Stimulated activated CD8-positive, alpha-beta memory T cell treated with anti-CD3 and anti-CD28 coated beads, Interleukin-15, amount 100 ng/mL, for 24 hours (primary cell): ENCODE measurements at places on chromosomes 16 and 17.

- no peak for DNase-seq
Measured at GRCh38 chr16:4334724-4335495, 16.2 kb downstream of the PAM16 start.

- no peak for DNase-seq
Measured at GRCh38 chr16:50381679-50382440, 13.1 kb upstream of the BRD7 start.

- no peak for DNase-seq
Measured at GRCh38 chr17:2396192-2396567, 4.7 kb downstream of the MNT start.

DNA sequence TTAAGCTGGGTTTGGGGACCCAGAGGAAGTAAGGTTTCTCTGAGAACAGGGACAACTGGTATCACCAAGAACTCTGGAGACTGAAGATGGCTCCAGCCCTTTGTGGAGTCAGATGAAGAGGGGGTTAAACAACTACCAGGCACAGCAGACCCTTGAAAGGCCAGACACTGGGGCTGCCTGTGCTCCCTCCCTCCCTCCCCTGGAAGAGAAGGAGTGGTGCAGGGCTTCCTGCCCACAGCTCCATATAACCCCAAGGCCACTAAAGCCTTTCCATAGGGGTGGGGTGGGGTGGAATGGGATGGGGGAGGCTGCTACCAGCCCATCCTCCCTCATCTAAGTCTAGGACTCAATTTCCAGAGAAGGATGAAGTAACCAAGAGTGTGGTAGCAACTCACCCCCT is 66.7 kb downstream of the CCDC182 start:
- no peak for DNase-seq

DNA sequence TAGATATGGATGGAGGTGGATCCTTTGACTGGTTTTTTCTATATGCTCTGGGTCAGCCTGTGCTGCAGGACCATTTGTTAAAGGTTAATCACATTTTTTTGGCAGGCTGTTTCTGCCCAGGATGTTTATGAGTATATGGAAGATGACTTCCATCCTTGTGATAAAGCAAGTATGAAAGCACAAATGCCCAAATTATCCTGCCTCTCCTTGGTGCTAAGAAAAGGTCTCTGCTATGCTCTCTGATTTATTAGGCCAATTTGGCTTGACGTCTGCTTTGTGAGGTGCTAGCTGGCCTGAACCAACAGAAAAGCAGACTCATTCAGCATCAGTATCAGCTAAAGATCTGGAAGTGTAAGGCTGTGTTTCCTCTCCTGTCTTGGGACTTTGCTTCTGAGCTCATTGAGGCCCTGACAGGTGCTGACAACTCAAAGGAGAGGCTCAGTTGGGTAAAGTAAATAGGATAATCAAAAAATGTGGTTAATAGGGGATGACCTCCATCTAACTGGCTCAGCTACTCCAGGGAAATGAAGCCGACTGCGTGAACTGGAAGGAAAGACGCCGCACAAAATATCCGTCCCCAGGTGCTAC is 15.2 kb downstream of the ANKRD40 start:
- no peak for DNase-seq

GRCh38 chr16:27572711-27573110 is 22.8 kb downstream of the KATNIP start:
- no peak for DNase-seq

GRCh38 chr17:11628831-11629230 is 30.6 kb downstream of the DNAH9 start:
- no peak for DNase-seq

DNA sequence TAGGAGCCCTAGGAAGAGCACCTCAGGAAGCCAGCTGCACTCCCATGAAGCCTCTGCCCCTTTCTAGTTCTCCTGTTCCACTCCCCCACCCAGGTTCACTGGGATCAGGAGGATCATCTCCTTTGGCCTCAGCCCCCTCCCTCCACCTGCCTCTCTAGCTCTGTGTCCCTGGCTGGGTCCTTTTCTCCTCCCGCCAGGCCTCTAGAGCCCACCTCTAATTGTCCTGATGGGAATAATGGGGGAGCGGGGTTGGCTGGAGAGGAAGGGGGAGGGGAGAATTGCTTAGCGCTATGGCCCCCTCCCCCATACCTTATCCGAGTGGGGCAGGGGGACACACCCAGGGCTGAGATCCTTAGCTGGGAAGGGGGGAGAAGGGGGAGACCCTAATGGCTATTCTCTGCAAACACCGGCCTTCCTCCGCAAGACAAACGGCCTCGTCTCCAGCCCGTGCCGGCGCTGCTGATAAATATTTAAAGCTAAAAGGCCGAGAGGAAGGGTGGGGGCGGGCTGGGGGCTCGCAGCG is 997 bp downstream of the HOXB7 start:
- DNase-seq = no peak

- no peak for DNase-seq
Measured at GRCh38 chr16:3607161-3607560, 4.2 kb downstream of the SLX4 start.

GRCh38 chr16:12575288-12575687 is 228.4 kb downstream of the CPPED1 start:
- DNase-seq = no peak

DNA sequence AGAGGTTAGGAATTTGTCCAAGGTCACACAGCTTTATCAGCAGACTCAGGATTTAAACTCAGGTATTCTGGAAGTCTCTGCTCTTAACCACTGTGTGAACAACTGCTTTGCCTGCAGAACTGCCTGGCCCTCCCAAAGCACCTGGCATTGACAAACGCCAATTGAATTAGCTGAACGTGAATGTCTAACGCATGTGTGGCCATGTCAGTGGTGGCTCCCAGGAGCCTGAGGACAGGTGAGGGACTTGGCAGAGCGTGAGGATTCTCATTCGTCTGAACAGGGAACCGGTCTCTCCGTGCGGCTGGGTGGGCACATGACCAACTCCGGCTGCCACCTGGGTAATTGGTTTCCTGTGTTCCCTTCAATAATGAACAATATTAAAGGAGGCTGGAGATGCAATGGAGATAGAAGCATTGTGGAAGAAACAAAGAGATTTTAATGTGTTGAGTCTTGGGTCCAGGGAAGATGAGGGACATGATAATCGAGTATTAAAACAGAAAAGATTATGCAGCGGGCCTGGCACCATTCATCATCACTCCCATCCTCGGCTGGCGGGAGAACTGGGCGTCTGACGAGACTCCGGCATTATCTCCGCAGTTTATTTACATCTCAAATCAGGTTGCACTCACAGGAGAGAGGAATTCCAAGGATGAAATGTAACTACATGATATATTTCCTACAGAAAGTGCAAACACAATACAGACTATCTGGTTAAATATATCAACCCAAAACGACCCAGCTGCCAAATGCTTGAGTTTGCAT is 113.5 kb downstream of the NPIPB5 start:
- no peak for DNase-seq

DNA sequence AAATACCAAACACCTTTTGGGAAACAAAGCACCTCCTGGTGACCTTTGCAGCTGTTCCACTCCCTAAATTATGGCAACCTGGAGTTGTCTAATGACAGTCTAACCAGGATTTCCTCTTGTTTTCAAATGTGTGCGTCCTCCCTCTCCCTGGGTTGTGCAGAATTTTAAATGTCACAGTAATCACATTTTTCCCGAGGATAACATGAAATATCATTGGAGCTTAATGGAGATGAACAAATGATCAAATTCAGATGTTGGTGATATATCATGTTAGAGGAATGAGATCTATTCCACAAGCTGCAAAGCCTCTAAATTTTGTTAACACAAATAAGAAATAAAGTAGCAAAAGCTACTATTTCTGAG is 86.9 kb upstream of the HLF start:
- no peak for DNase-seq

DNA sequence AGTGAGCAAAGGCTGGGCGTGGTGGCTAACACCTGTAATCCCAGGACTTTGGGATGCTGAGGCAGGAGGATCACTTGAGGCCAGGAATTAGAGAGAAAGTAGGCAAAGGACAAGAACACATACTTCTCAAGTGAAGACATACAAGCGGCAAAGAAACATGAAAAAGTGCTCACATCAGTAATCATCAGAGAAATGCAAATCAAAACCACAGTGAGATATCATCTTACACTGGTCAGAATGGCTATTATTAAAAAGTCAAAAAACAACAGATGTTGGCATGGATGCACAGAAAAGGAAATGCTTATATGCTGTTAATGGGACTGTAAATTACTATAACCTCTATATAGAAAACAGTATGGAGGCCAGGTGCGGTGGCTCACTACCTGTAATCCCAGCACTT is 12.2 kb upstream of the SLX4 start:
- no peak for DNase-seq

DNA sequence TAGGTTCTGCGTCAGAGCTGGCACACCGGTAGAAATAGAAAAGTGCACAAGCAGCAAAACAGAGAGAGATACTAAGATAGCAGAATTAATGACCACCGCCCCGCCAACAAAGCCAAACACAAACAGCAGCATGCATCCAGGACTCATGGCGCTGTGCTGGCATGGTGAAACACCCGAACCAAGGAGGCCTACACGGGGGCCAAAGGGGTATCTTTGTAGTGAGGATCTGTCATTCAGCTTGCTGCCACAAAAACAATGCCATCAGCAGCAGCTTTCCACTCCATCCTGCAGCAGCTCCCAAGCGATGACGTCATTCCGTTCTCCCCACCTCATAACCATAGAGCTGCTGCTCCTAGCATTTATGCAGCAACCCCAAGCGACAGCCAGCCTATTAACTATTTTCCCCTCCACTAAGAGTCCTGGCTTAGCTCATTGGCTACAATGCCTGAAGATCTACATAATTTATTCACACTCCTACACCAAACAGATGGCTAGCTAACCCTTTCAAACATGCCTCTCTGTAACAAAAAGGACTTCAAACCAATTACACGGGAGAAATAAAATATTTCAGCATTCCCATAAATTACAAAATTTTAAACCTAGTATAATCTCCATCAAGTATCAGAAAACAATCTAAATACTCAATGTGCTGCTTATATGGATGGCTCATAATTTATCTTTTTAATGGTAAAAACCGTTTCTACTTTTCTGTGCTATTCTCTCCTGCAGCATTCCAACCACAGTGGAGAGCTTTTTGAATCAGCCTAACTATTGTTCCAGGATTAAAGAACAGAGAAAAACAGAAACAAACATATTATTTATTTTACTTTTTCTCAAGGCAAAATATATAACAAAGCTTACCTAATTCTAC is 73.9 kb downstream of the SPAG9 start:
- no peak for DNase-seq

GRCh38 chr17:204427-205147 is 23.1 kb upstream of the DOC2B start:
- no peak for DNase-seq

DNA sequence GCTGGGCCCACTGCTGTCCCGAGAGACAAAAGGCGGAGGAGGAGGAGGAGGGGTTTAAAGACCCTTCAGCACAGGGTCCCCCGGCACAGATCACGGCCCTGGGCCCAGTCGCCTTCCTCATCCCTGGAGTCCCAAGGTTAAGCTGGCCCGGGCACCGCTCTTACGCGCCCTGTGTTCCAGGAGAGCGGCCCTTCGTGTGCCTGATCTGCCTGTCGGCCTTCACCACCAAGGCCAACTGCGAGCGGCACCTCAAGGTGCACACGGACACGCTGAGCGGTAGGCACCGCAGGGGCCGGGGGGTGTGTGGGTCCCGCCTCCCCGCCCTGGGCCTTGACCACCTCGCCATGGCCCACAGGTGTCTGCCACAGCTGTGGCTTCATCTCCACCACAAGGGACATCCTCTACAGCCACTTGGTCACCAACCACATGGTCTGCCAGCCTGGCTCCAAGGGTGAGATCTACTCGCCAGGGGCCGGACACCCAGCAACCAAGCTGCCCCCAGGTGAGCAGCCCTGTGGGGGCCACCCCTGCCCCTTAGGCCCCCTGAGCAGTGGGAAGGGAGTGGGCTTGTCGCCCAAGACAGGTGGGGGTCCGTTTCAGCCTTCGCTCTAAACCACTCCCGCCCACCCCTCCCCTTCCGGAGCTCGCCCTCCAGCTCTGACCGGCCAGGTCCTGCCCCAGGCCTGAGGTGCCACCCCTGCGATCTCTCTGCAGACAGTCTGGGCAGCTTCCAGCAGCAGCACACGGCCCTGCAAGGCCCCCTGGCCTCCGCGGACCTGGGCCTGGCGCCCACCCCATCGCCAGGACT is 37.6 kb upstream of the ZC3H18 start:
- no peak for DNase-seq

GRCh38 chr17:4950075-4950745 is 709 bp upstream of the ENO3 start:
- no peak for DNase-seq

GRCh38 chr17:35788477-35789368 is 6.7 kb downstream of the MMP28 start:
- no peak for DNase-seq

GRCh38 chr16:11089504-11090124 is 145.2 kb downstream of the CLEC16A start:
- DNase-seq = no peak

DNA sequence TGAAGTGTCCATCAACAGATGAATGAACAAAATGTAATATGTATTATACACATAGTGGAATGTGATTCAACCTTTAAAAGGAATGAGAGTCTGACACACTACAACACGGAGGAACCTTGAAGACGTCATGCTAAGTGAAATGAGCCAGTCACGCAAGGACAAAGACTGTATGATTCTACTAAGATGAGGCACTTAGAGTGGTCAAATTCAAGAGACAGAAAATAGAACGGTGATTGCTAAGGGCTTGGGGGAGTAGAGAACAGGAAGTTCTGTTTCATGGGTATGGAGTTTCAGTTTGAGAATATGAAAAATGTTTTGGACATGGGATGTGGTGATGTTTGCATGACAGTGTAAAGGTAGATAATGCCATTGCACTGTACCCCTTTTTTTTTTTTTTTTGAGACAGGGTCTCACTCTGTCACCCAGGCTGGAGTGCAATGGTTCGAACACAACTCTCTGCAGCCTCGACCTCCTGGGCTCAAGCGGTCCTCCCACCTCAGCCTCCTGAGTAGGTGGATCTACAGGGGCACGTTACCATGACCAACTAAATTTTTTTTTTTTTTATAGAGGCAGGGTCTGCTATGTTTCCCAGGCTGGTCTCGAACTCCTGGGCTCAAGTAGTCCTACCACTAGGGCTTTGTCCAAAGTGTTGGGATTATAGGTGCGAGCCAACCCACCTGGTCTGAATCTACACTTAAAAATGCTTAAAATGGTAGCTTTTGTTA is 2.9 kb upstream of the CCDC102A start:
- no peak for DNase-seq

DNA sequence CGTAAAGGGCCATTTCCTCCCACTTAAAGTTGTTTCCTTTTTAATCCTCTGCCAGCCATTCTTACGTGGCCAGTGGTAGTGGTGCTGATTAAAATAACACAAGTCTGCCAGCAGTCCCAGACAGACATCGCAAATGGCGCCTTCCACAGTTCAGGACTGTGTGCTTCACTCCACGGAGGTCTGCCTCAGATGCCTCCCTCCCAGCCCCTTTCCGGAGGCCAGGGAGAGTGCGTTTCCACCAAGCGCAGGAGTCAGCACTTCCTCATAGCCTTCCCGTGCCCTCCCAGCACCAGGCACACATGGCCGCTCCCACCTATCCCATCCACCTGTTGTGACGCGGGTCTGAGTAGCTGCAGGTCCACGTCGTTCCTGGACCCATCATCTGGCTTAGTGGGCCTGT is 205.6 kb downstream of the RPTOR start:
- DNase-seq = no peak

GRCh38 chr17:27333410-27333980 is 39.6 kb downstream of the WSB1 start:
- no peak for DNase-seq
